Activated T-helper 2 cell treated with anti-CD3 and anti-CD28 coated beads, Interferon-gamma antibody, Interleukin-2, Interleukin-4, amounts not matched to agents 10 μg/mL and 5 μg/mL and 100 μg/mL, durations not matched to agents 14 hours and 24 hours and 36 hours (primary cell): ENCODE measurements at places on chromosomes 6 and 20. TPM values are rescaled to one million over a fixed set of nuclear protein-coding genes. Genes with fewer than 3 reads are reported as not detected.

DNA sequence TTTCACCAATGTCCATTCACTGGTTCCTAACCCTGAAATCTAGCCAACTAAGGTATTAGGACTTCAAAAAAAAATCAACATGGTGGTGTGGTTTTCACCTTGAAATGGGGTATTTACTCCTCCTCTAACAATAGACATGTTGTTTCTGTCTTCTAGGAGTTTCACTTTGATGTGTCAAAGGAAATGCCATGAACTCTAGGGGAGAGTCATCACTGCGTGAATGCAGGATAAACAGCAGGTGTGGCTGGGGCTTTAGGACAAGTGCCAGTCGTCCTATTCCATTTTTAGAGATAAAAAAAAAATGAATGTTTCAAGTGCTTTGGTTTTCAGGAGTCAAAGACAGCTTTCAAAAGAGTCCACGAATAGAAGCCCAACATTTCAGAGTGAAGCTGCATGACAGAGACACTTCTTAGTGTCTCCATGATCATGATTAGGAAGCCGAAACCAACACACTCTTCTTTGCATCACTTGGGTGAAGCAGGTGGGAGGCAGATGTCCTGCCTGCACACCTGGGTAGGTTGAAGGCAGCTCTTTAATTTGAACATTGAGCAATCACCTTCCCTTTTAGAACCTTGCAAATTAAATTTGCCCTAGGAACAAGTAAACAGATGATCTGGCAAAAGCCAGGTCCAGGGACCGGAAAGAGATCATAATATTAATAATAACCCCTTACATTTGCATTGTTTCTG, 328.5 kb upstream of the PRDM1 start:
- DNase-seq = no peak
- peak overlapping the region; percentile 41 for H3K27ac ChIP-seq
- H3K4me3 ChIP-seq = no peak overlapping the region
- H3K27me3 ChIP-seq = peaks cover 2% of the 10 kb centered on the region
- peaks cover 16% of the 10 kb centered on the region for H3K36me3 ChIP-seq

- no peak for DNase-seq
- H3K4me1 ChIP-seq = no peaks in the 10 kb centered on the region
- H3K27me3 ChIP-seq = no peaks in the 10 kb centered on the region
- no peaks in the 10 kb centered on the region for H3K36me3 ChIP-seq
Observed at GRCh38 chr6:93676581-93676980, 257.2 kb upstream of the EPHA7 start.

- no peak overlapping the region for H3K4me3 ChIP-seq
- H3K27me3 ChIP-seq = peaks cover 10% of the 10 kb centered on the region
- no peaks in the 10 kb centered on the region for H3K36me3 ChIP-seq
- H3K4me1 ChIP-seq = peaks cover 4% of the 10 kb centered on the region
Observed at GRCh38 chr6:130396722-130397121, 30.9 kb downstream of the TMEM200A start.

GRCh38 chr6:125009578-125009977, 47.3 kb downstream of the RNF217 start:
- H3K27ac ChIP-seq = no peak overlapping the region
- peaks cover 4% of the 10 kb centered on the region for H3K4me1 ChIP-seq
- H3K4me3 ChIP-seq = no peak overlapping the region
- DNase-seq = no peak

- H3K27ac ChIP-seq = peak overlapping the region; percentile 47
- peaks cover 46% of the 10 kb centered on the region for H3K36me3 ChIP-seq
- peaks cover 35% of the 10 kb centered on the region for H3K4me1 ChIP-seq
- H3K27me3 ChIP-seq = no peaks in the 10 kb centered on the region
Observed at GRCh38 chr20:38888059-38888831, 38.0 kb upstream of the FAM83D start.

- no peak for DNase-seq
- H3K27ac ChIP-seq = no peak overlapping the region
- no peak overlapping the region for H3K4me3 ChIP-seq
- no peaks in the 10 kb centered on the region for H3K4me1 ChIP-seq
Observed at GRCh38 chr6:120681204-120681603, 653.1 kb downstream of the TBC1D32 start.

GRCh38 chr20:32064667-32065066, 12.6 kb downstream of the HCK start:
- peaks cover 16% of the 10 kb centered on the region for H3K4me1 ChIP-seq
- H3K4me3 ChIP-seq = no peak overlapping the region
- H3K36me3 ChIP-seq = no peaks in the 10 kb centered on the region
- DNase-seq = no peak

DNA sequence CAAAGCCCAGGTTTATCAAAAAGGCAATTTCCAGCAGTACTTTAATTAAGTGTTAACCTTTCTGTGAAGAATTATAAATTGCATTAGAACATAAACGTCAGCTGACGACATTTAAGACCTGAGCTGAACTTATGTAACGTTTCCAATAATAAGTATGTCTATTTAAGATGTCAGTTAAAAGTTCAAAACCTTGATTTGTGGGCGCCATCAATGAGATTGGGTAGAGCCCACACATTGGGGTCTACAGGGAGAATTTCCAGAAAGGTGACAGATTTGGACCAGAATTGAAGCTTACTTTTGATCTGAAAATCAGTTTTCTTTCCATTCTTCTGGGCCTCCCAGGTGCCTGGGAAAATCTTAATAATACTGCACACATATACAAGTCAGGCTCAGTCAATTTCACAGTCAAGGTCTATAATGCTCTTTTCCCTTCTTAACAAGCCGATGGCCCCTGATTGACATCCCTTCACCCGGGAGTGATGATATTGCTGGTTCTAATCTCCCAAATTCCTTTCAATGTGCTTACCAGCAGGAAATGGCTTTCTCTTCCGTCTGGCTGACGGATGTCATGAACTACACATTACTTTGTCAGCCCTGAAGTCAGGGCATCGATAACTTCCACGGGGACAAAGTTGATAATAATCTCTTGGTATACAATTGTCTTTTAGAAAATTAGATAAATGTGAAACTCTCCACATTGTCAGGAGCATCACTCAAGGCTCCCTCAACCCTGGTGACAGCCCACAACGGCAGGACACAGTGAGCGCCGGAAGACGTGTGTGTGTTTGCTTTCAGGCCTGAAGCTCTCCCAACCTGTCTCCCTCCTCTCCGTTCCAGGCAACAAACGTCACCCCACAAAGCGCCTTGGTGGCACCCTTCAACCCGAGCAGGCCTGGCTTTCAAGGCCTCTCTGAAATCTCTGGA, 396.5 kb upstream of the CNR1 start:
- no peak overlapping the region for H3K27ac ChIP-seq
- no peak for DNase-seq
- H3K27me3 ChIP-seq = no peaks in the 10 kb centered on the region

GRCh38 chr6:53358440-53359094, 9.8 kb upstream of the ELOVL5 start:
- peak overlapping the region; percentile 92 for H3K4me3 ChIP-seq
- peaks cover 37% of the 10 kb centered on the region for H3K4me1 ChIP-seq
- H3K27me3 ChIP-seq = peaks cover 7% of the 10 kb centered on the region
- no peak for DNase-seq
- no peaks in the 10 kb centered on the region for H3K36me3 ChIP-seq

DNA sequence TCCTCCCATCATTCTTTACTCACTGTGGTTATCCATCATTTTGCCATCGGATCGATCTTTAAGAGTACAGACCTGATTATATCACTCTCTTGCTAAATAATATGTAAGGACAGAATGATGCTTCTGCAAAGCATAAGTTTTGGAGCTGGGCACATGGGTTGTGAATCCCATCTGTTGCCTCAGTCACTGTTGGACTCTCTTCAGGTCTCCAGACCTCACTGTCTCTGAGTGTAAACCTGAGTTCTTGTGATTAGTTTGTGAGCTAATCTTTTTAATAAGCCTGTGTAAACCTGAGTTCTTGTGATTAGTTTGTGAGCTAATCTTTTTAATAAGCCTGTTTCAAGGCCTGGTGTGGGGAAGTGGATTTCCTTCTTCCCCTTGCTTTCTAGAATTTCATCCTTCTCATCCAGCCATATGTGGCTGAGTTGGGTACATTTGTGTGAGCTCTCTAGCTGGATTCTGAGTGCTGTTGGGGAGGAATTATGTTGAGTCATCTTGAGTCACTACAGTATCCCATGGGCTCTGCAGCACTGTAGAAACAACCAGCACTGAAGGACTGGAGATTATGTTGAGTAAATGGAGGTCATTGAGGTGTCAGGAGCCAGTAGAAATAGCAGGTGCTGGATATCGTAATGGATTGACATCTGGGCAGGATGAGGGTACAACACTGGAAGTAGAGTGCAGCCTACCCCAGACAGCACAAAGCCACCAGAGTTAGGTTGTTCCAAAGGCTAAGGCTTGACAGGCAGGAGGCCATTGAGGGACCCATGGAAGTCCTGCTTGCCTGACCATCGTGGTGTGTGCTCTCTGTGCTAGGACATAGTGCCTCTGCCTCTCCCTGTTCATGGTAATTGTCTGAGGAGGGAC, 52.4 kb downstream of the SCAND1 start:
- H3K27me3 ChIP-seq = no peaks in the 10 kb centered on the region
- no peak for DNase-seq
- H3K4me3 ChIP-seq = no peak overlapping the region

DNA sequence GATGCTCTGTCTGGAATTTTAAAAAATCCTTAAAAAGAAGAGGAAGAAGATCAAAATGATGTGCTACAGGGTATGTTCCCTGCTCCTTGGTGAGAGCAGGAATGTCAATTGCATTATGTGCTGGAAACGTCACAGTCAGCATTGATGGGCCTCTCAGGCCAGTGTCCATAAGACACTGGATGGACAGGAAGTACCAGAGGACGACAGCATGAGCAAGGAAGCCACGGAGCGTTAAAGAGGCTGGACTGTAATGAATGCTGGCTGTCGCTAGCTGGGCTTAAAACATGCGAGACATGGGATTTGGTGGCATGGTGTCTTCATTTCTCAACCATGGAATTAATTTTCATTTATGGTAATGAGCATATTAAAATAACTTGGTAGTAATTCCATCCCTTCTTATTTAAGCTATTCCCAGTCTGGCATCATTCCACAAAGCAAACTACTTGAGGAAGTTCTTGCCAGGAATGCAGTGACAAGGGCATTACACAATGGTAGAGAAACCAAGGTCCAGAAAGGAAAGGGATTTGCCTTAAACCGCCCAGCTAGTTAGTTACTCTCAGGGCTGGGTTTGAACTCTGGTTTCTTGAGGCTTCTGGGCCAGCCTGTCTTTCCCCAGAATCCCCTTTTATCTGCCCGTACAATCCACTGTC, 166.6 kb upstream of the SOX4 start:
- no peak for DNase-seq
- H3K27me3 ChIP-seq = peaks cover 22% of the 10 kb centered on the region
- no peaks in the 10 kb centered on the region for H3K36me3 ChIP-seq
- H3K4me3 ChIP-seq = no peak overlapping the region
- H3K4me1 ChIP-seq = no peaks in the 10 kb centered on the region

- no peak overlapping the region for H3K27ac ChIP-seq
- DNase-seq = no peak
- H3K4me3 ChIP-seq = no peak overlapping the region
- H3K36me3 ChIP-seq = no peaks in the 10 kb centered on the region
- peaks cover 3% of the 10 kb centered on the region for H3K4me1 ChIP-seq
Observed at GRCh38 chr20:51985013-51985415, 182.7 kb upstream of the SALL4 start.

- H3K4me1 ChIP-seq = peaks cover 83% of the 10 kb centered on the region
- H3K27ac ChIP-seq = peak overlapping the region; percentile 79
- DNase-seq = no peak
- H3K4me3 ChIP-seq = no peak overlapping the region
Observed at GRCh38 chr6:14739827-14740226, 506.0 kb upstream of the JARID2 start.

- peaks cover 85% of the 10 kb centered on the region for H3K36me3 ChIP-seq
- H3K4me3 ChIP-seq = no peak overlapping the region
- no peaks in the 10 kb centered on the region for H3K27me3 ChIP-seq
- H3K4me1 ChIP-seq = peaks cover 37% of the 10 kb centered on the region
- DNase-seq = no peak
Observed at GRCh38 chr6:17662585-17662984, 44.1 kb downstream of the NUP153 start.

- H3K4me1 ChIP-seq = peaks cover 9% of the 10 kb centered on the region
- DNase-seq = no peak
- H3K27me3 ChIP-seq = peaks cover 7% of the 10 kb centered on the region
- no peaks in the 10 kb centered on the region for H3K36me3 ChIP-seq
- H3K27ac ChIP-seq = no peak overlapping the region
Observed at GRCh38 chr6:144106206-144106605, 10.8 kb upstream of the SF3B5 start.

- H3K4me1 ChIP-seq = no peaks in the 10 kb centered on the region
- no peak overlapping the region for H3K4me3 ChIP-seq
- no peak for DNase-seq
- no peak overlapping the region for H3K27ac ChIP-seq
- H3K36me3 ChIP-seq = no peaks in the 10 kb centered on the region
Observed at GRCh38 chr6:141830530-141830929, 302.2 kb upstream of the GJE1 start.

- peaks cover 7% of the 10 kb centered on the region for H3K4me1 ChIP-seq
- peaks cover 7% of the 10 kb centered on the region for H3K36me3 ChIP-seq
- H3K27me3 ChIP-seq = no peaks in the 10 kb centered on the region
- no peak overlapping the region for H3K4me3 ChIP-seq
Observed at GRCh38 chr20:34797012-34797995, 28.1 kb downstream of the NCOA6 start.

- H3K27me3 ChIP-seq = peaks cover 2% of the 10 kb centered on the region
- H3K4me1 ChIP-seq = peaks cover 14% of the 10 kb centered on the region
- H3K4me3 ChIP-seq = no peak overlapping the region
- H3K27ac ChIP-seq = no peak overlapping the region
Observed at GRCh38 chr6:143607168-143607567, 70.6 kb upstream of the PHACTR2 start.

- no peak for DNase-seq
- H3K36me3 ChIP-seq = peaks cover 60% of the 10 kb centered on the region
- no peaks in the 10 kb centered on the region for H3K27me3 ChIP-seq
- peaks cover 38% of the 10 kb centered on the region for H3K4me1 ChIP-seq
Observed at GRCh38 chr6:159760602-159761057, 1.2 kb upstream of the ACAT2 start.

The C6orf52 gene
- total RNA-seq = 1.7 and 2.4 TPM in 2 replicates

The LPIN3 gene
- total RNA-seq = 1.2 and 1.6 TPM in 2 replicates

The BHLHE23 gene
- not detected in 2 replicates for total RNA-seq

The NKAIN2 gene
- not detected in 2 replicates for total RNA-seq

The IRF4 gene
- total RNA-seq = 1,053 and 1,062 TPM in 2 replicates

The KHDC1L gene
- total RNA-seq = 0.32 TPM in 1 of 2 replicates, not detected in the other

The ADTRP gene
- total RNA-seq = 0.67 and 1.6 TPM in 2 replicates

The LINC00237 gene
- total RNA-seq = not detected in 2 replicates

The MYT1 gene
- total RNA-seq = not detected in 2 replicates
